Fibroblast of gingiva (primary cell): ENCODE measurements at places on chromosomes 1 and 21.

GRCh38 chr1:46800742-46801141, 1.9 kb downstream of the CYP4B1 start:
- DNase-seq = no peak

DNA sequence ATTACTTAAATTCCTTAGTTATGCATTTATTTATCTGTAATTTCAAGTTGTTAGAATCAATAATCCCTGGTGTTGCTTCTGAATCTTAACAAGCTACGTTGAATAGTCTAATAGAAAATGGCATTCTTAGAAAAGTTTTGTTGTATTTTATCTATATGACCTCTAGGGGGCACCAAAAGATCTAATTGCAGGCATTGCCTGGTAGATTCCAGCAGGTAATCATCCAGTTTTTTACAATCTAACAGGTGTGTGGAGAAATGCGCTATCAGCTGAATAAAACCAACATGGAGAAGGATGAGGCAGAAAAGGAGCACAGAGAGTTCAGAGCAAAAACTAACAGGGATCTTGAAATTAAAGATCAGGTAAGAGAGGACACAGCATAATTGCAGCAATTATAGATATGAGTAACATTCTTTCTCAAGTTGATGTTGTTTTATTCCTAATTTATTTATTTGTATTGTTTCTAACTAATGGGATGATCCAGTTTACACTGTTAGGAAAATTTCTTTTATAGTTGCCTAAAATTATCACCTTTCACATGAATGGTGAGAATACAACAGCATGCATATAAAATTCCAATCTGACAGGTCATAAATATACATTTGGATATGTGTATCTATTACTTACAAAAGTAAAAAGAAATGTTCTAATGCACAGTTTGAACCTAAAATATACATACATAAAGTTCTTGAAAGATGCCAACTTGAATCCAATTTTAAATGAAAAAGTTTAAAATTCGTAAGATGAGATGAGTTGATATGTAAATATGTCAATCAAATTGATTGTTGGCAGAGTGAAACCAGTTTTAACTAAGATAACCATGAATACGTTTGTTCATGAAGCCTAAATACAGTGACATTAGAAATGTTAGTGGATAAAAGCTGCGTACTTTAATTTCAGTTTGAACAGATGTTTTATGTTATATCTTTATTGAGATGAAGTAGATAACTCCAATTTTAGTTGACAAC, 88.4 kb downstream of the SDCCAG8 start:
- peak; percentile 19 for DNase-seq

DNA sequence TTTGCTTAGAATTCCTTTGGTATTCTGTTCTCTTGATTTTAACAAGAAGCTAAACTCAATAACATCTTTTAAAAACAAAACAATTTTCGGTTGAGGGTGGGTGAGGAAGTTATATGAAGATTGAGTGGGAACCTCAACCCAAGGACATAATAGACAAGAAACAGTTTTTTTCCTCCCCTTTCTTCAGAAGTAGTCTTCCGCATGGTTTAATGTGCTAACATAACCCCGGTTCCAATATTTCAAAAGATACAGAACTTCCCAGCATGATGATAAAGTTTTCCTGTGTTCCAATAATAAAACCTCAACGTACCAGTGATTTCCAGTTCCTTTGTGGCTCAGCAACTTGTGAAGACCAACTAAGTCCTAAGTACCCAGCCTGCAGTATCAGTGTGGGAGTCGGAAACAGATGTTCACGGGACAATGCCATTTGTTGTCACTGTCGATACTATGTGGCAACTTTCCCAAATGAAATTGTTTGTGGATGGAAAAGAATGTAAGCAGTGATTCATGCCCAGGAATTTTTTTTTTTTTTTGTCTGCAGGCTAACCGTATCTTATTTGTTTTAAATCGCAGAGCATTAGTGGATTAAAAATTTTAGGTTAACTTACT, 48.5 kb downstream of the NR5A2 start:
- peak; percentile 86 for DNase-seq

DNA sequence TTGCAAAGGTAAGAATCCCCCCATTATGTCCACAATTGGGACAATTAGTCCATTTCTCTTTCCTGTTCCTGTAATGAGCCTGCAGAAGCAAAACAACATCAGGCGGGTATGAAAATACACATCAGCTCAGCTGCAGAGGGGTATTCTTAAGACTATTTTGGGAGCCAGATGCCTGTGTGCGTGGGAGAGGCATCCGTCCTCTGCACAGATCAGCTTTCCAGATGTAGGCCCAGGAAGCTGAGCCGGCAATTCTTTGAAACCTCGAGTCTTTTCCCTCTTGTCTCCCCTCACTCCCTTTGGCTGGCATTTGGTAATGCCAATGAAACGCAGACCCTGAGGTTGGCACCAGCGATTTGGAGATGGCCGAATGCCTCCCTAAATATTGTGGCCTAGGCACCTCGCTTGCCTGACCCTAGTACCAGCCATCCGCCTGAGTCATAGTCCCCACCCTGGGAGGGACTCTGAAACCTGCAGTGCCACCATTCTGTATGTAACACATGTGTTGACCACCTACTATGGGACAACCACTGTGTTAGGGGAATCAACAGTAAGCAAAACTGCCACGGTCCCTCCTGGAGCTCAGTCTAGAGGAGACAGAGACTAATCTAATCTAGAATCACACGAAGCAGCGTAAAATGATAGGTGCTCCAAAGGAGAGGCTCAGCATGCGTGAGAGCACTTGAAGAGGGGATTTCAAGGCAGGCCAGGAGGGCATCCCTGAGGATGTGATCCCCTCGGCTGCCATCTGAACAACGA, 603.0 kb downstream of the MATN1 start:
- no peak for DNase-seq

GRCh38 chr1:3889936-3890335, 10.1 kb downstream of the C1orf174 start:
- no peak for DNase-seq

GRCh38 chr1:218613105-218613504, 268.0 kb downstream of the TGFB2 start:
- DNase-seq = no peak
